RWPE2 (cell line): ENCODE measurements at places on chromosomes 7 and 10.
A peak's percentile ranks its signal among the peaks of the same experiment; 100 is the strongest.

GRCh38 chr7:129055861-129056464, 1.1 kb upstream of the TNPO3 start:
- DNase-seq: no peak

DNA sequence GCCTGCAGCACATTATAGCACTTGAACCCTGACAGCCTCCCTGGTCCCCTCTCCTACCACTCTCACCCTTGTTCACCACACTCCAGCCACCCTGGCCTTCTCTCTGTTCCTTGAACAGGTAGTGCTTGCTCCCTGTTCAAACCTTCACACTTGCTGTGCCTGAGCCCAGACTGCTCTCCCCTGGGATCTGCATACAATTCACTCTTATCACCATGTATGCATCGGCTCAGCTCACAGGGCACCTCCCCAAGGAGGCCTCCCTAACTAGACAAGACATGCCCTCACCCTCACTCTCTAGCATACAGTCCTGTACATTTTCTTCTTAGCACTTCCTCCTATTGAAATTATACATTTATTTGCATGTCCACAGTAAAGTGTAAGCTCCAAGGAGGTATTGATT, 59.3 kb downstream of the FAM13C start:
- DNase-seq: no peak

- DNase-seq: no peak
These were observed 133.4 kb upstream of the CSTF2T start for GRCh38 chr10:51832652-51833383.

GRCh38 chr7:50852901-50853300, 70.2 kb upstream of the GRB10 start:
- DNase-seq: no peak

DNA sequence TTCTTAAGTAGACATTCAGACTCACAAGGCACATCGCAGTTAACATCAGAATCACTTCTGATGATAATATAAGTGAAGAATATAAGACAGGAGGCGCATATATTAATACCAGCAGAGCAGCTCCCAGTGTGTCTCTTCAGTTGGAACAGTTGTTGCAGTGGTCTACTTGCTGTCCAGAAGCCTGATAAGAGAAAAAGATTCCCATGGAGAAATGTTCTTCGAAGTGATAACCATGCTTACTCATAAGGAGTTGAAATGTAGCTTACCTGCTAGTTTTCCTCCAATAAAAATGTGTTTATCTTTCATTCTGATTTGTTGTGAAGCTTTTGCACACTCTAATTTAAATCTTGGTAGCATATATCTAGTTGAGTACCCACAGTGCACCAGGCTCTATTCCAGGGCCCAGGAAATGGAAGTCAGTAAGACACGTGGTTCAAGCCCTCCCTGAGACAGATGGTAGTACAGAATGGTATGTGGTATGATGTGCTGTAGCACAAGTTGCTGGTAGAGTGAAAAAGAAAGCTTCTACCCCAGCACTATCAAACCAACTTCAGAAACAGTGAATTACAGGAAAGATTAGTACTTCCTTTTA, 124.0 kb downstream of the MAPK8 start:
- no peak for DNase-seq

GRCh38 chr10:124300735-124301134, 118.0 kb downstream of the OAT start:
- no peak for DNase-seq

DNA sequence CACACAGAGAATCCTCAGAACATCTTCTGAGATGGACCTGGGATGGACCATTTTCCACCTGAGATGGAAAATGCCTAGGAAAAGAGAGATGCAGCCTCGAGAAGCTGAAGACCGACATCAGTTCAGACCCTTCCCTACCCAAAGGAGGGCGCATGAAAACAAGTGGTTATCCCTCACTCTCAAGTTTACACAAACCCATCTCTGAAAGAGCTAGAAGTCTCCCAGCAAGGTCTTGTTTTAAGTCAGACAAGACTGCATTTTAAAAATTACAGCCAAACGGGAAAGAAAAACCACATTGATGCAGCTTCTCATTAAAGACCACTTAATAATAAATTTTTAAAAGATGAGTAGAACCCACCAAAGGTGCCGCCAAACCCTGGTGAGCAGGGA, 1.3 kb downstream of the RAPGEF5 start:
- no peak for DNase-seq

- peak; percentile 28 for DNase-seq
These were observed 25.5 kb downstream of the RAMP3 start for GRCh38 chr7:45182856-45183710.

DNA sequence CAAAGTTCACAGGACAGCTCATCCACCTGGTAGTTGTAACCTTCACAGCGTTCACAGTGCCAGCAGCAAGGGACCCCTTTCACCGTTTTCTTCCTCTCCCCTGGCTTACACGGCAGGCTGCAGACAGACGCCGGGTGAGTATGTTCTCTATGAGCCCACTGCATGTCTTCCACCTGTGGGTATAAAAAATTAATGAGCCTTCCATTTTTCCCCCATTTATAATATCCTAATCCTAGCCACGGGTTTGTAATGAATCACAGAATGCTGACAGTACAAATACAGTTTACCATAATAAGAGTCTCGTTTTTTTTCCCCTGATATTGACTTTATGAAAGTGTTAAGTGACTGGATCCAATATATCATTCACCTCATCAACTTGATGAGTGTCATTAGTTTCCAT, 719.0 kb downstream of the GRM8 start:
- no peak for DNase-seq

GRCh38 chr10:92970301-92971070, 90.1 kb upstream of the CYP26C1 start:
- no peak for DNase-seq

- DNase-seq: no peak
These were observed 23.5 kb downstream of the TMEM273 start for GRCh38 chr10:49164559-49165188.

DNA sequence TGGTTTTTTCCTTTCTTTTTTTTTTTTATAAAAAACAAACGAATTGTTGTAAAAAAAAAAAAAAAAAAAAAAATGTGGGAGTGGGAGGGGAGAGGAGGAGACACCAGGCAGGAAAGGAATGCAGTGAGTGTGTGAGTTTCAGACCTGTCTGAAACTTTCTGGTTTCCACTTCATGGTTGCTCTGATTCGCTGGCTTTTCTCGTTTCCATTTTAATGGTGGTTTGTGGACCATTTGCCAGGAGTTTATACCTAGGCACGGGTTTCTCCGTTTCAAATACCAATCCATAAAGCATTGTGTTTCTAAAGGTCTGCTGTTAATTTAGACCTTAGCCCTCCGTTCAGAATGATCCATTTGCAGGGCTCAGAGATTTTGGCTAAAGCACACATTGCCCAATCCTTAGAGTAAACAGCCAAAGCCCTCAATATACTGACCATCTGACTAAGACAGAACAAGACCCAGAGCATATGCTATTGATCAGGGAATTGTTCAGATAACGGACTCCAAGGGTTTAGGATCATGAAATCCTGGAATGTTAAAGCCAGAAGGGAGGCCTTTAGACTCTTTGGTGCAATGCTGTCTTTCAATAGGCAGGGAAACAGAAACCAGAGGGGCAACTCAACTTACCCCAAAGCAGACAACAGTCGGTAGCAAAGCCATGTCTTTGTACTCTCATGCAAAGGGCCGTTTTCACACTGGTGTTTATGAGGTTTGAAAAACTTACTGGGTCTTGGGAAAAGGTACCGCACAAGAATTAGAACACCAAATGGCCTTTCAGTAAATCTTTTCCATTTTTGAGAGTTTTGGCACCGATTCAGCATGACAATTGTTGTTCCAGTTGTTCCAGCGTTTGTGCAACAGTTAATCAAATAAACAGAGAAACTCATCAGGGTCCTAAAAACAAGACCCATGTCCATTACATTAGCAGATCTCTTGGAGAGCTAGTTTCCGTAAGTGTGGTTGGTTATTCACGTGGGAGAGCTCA, 94.3 kb upstream of the AGBL3 start:
- no peak for DNase-seq

GRCh38 chr10:26219676-26220075, 3.1 kb downstream of the GAD2 start:
- no peak for DNase-seq

- DNase-seq: no peak
These were observed 561.6 kb downstream of the GRM8 start for GRCh38 chr7:126690848-126691751.

GRCh38 chr7:55365205-55365674, at the start of gene LANCL2:
Gene LANCL2, plus strand, starts transcription at chr7:55365337. Its CDS starts 689 bp downstream, at chr7:55366026.
- no peak for DNase-seq

DNA sequence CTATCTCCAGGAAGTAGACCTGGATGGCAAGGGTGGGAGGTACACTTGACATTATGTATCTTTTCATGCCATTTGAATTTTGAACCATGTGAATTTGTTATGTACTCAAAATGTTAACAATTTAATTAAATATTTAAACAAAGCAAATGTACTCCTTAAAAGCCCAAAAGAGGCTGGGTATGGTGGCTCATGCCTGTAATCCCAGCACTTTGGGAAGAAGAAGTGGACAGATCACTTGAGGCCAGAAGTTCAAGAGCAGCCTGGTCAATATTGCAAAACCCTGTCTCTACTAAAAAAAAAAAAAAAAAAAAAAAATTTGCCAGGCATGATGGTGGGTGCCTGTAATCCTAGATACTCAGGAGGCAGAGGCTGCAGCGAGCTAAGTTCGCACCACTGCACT, 136.9 kb upstream of the ASAH2 start:
- no peak for DNase-seq

DNA sequence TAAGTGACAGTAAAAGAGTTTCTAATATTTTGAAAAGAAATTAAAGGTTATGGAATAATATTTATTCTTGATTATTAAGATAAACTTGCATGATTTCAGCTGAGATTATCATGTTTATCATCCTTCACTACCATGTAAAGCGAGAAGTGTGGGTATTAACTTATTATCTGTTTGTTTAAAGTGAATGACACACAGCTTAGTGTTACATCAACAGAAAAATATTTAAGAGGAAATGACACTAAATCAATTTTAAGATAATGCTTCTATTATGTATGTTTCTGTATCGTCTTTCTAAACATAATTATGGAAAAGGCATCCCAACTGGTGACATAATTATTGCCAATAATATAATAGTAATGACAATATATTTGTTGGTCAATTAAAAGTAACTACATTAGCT, 213.1 kb downstream of the PCDH15 start:
- DNase-seq: no peak

- no peak for DNase-seq
These were observed 851 bp downstream of the MKRN1 start for GRCh38 chr7:140478246-140479061.

DNA sequence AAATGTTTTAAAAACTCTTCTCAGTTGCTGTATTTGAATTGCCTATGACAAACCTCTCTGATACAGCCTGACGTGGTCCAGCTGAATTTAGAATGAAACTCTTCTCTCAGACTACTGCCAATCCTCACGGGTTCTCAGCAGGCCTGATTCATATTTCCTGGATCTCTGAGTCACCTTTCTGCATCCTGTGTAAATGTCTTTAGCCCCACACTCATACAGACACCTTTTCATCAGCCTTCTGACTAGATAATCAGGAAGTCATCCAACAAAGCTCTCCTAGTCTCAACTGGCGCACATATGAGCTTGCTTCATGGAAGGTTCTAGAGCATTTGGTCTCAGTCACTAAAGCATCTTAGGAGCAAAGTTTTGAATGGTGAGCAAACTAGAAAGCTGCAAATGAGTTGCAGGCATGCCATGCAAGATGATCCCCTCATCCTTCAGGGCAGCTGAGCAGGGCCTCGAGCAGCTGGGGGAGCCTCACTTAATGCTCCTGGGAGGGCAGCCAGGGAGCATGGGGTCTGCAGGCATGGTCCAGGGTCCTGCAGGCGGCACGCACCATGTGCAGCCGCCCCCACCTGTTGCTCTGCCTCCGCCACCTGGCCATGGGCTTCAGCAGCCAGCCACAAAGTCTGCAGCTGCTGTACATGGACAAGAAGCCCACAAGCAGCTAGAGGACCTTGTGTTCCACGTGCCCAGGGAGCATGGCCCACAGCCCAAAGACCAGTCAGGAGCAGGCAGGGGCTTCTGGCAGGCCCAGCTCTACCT, 182.8 kb downstream of the ARHGAP12 start:
- DNase-seq: no peak

GRCh38 chr10:11235771-11236170, 218.1 kb downstream of the CELF2 start:
- no peak for DNase-seq

DNA sequence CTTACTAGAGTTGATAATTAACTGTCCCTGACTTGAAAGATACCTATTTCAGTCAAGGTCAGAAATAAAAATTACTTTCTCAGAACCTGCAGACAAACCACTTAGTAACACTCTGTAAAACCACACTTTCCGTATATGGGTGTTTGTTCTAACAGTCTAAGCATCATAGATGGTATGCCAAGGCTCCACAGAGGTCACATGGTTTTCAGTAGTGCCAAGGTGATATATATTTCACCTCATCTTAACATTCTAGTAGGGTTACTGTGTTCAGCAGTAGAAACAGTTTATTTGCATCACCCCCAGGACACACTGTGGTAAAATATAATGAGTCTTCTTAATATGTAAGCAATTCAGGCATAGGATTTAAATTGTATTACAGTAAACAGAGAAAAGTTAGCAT, 61.5 kb downstream of the KCND2 start:
- DNase-seq: no peak

DNA sequence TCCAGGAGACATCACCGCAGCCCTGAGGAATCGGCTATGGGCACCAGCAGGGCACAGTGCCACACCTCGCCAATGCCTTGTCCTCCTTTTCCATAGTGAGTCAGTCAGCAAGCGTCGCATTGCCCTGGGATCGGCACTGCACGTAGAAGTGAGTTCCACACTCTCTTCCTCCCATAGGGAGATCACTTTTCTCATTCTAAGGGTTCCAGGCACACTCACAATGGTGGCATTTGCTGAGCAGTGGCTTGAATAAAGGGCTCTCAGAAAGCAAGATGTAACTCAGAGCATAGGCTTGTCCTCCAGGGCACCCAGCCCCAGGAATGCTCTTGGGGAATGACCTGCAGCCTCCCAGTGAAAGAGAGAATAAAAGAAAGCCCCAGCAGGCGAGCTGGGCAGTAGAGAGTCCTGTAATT, 1.1 kb upstream of the VIM start:
- DNase-seq: no peak

DNA sequence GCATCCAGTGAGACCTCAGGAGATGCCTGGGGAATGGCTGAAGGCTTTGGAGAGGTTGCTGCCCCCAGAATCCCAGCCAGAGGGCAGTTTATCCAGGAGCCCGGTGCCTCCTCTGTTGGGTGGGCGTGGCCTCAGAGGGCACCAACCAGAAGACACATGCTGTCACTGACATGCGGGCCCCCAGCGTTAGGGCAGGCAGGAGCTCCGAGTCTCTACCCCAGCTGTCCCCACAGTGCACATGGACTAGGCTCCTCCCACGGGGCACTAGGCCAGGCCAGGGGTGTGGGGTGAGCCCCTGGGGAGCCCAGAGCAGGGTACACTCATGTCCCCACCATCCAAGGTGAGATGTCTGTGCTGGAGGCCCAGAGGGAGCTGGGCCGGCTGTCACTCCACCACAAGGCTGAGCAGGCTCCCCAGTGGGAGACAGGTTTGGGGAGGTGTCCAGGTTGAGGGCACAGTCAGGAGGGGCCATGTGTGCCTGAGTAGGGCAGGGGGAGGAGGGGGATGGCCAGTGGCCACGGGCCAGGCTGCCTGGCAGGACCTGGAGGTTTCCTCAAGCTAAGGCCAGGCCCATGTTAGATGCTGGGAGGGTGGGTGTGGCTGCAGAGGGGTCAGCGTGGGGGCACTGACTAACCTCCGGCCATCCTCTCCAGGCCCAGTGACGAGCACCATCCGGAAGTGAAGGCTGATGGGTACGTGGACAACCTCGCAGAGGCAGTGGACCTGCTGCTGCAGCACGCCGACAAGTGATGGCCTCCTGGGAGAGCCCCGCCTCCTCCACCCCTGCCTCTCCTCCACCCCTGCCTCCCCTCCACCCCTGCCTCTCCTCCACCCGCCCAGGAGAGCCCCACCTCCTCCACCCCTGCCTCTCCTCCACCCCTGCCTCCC, 131.3 kb downstream of the FAM53B start:
- no peak for DNase-seq
